Motor neuron (in vitro differentiated cells): ENCODE measurements at places on chromosomes 12 and 14.

GRCh38 chr14:97331526-97331925 lies 534.3 kb downstream of the VRK1 start:
- ATAC-seq, result no peak

DNA sequence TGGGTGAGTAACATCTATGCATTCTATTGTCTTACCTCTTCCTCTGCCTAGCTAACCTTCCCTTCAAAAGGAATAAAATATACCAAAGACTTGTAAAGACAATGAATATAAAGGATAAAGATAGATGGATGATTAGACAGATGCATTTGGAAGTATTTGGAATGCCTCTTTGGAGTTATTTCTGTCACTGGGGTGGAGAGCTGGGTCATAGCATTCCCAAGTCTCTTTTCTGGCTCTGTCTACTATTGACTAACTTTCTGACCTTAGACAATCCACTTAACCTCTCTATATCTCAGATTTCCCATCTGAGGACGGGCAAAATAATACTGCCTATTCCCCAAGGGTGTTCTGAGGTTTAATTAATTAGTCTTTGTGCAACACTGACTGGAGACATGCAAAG lies 517.4 kb downstream of the DIO2 start:
- ATAC-seq, result no peak

- ATAC-seq, result no peak
Observed at GRCh38 chr12:25759752-25760151, 198.7 kb upstream of the RASSF8 start.

DNA sequence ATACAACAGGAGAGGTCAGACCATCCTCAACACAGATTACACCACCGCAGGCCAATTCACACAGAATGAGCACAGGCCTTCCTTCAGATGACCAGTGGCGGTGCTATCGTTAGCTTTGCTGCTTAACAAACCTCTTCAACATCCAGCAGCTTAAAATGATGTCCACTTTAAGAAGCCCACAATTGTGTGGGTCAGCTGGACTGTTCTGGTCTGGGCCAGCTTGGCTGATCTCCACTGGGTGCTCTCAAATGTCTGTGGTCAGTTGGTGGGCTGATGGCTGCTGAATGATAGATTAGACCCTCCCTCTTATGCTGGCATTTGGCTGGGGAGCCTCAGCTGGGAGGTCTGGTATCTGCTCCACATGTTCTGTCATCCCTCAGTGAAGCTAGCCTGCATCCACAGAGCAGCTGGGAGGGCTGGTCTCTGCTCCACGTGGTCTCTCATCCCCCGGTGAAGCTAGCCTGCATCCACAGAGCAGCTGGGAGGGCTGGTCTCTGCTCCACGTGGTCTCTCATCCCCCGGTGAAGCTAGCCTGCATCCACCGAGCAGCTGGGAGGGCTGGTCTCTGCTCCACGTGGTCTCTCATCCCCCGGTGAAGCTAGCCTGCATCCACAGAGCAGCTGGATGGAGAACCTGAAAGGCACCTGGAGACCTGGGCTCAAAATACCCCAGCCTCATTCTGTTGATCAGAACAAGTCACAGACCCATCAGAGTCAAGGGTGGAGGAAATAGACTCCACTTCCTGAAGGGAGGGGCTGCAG lies 203.6 kb upstream of the DIO3 start:
- ATAC-seq, result no peak

- no peak for ATAC-seq
Observed at GRCh38 chr14:98498019-98498885, 773.7 kb downstream of the BCL11B start.
